ENCODE measurements at places on chromosomes 2 and 18.

- no peak for DNase-seq
Observed at GRCh38 chr2:46384457-46384815, 87.2 kb downstream of the EPAS1 start.

GRCh38 chr18:22385718-22386117, 32.0 kb downstream of the CTAGE1 start:
- no peak for DNase-seq

DNA sequence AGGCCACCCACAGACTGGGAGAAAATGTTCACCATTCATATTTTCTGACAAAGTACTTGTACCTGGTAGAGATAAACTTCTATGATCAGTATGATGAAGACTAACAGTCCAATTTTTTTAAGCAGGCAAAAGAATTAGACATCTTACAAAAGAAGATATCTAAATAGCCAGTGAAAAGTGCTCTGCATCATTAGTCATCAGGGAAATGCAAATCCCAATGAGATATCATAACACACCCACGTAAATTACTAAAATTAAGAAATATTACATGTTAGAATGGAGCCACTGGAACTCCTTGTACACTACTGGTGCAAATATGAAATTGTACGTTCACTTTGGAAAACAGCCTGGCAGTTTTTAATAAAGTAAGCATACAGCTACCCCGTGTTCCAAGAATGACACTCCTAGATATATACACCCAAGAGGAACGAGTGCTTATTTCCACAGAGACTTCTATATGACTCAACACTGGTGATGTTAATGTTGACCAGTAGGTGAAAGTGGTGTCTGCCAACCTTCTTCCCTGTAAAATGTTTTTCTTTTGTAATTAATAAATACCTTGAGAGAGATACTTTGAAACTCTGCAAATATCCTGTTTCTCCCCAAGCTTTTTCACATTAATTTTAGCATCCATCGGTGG, 80.3 kb downstream of the NPAS2 start:
- no peak for DNase-seq

- no peak for DNase-seq
Observed at GRCh38 chr2:216283038-216283900, 89.0 kb downstream of the MARCHF4 start.

DNA sequence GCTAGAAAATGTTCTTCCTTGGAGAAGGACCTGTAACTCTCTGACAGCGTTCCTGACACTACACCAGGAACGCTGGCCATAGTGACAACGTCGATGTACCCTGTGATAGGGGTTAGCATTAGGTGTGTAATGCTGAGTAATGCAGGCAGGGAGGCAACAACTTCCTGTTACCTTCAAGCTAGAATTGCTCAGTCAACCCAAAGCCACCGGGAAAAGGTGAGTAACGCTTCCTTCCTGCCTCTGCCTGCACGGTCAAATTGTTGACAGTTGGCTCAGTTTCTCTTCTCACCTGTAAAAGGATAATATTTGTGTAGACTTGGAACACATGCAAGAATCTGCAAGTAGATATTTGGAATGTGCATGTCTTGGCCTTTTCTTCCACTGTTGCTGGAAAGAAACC, 12.7 kb downstream of the FAM110C start:
- no peak for DNase-seq

DNA sequence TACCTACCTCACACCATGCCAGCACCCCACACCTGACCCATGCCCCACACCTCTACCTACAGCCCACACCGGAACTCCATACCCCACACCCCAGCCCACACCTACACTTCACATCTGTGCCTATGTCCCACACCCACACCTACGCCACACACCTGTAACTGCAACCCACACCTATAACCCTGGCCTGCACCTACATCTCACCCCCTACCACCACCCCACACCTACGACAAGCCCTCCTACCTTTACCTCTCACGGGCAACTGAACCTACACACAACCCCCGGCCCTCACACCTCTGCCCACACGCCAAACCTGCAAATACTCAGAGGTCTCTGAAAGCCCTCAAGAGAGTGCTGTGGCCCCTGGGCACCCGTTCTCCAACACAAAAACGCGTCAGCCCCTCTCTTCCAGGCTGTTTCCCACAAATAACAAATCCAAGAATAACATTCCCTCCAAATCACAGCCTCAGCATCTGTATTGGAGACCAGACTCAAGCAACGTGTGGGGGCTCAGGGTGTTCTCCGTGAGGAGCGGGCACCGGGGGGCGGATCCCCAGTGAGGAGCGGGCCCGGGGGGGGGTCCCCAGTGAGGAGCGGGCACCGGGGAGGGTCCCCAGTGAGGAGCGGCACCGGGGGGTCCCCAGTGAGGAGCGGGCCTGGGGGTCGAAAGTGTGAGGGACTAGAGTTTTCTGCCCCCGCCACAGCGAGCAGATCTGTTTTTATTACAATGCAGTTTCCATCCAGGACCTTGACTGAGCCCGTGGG, 33.4 kb downstream of the SLC66A2 start:
- DNase-seq, result no peak

DNA sequence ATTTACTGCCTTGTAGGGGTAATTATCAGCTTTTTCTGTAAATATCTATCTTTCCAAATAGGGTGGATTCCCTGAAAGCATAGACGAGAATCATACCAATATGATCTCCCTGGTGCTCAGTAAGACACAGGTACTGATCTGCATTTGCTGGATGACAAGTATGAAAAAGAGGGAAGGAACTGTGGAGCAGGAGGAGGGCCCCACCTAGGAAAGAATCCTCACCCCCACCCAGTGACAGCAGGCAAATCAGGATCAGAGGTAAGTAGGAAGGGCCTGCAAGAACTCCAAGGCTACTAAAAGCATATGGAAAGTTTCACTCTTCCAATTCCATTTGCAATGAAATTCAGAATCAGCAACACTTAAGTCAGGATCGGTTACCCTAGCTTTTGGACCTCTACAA, 42.3 kb downstream of the METTL8 start:
- DNase-seq, result no peak

GRCh38 chr2:119338826-119339561, 27.6 kb downstream of the C2orf76 start:
- peak; percentile 45 for DNase-seq

- no peak for DNase-seq
Observed at GRCh38 chr18:64199581-64199980, 50.7 kb upstream of the LINC00305 start.

- DNase-seq, result no peak
Observed at GRCh38 chr2:171149171-171149938, 11.3 kb downstream of the TLK1 start.

DNA sequence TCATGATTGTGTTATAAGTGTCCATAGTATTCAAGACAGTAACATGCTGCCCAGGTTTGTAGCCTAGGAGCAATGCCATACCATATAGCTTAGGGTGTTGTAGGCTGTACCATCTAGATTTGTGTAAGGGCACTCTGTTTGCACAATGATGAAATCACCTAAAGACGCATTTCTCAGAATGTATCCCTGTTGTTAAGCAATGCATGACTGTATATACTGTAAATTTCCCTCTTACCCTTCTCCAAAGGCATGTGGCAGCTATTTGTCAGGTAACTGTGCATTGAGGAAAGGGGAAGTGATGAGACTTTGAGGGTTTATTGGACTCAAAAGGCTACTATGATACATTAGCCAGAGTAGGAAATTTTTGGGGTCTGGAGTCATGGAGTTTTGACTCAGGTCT, 180.8 kb downstream of the VAPA start:
- no peak for DNase-seq

- no peak for DNase-seq
Observed at GRCh38 chr18:12052866-12053265, 40.8 kb upstream of the ANKRD62 start.

DNA sequence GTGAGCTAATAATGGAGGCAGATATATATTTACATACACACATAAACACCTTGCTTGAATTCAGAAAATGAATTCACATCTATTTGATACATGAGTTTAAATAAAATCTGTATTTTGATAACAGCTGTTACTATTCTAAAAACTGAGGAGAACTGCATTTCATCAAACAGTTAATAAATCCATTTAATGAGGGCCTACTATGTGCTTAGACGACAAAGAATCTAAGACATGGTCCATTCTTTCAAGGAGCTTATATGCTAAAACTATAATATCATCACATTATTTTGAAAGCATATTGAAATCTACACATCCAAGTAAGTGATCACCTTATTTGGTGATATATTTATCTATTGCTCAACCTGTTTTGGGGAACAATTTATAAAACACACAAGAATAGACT, 90.8 kb upstream of the ZFP36L2 start:
- no peak for DNase-seq

- DNase-seq, result no peak
Observed at GRCh38 chr2:213216461-213216860, 65.0 kb upstream of the IKZF2 start.

DNA sequence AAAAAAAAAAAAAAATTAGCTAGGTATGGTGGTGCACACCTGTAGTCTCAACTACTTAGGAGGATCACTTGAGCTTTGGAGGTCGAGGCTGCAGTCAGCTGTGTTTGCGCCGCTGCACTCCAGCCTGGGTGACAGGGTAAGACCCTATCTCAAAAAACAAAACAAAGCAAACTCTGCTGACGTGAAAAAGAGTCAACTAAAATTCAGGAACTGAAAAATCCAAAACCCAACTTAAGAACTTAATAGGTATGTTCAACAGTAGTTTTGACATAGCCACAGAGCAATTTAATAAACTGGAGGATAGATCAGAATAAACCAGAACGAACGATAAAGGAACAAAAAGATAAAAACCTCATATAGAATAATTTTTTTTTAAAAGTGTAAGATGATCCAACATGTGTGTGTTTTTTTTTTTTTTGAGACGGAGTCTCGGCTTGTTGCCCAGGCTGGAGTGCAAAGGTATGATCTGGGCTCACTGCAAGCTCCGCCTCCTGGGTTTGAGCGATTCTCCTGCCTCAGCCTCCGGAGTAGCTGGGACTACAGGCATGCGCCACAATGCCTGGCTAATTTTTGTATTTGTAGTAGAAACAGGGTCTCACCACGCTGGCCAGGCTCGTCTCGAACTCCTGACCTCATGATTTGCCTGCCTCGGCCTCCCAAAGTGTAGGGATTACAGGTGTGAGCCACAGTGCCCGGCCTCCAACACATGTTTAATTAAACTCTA, 4.3 kb upstream of the ZNF236 start:
- DNase-seq, result no peak

GRCh38 chr18:63439334-63439733, 17.1 kb upstream of the VPS4B start:
- peak; percentile 25 for DNase-seq

DNA sequence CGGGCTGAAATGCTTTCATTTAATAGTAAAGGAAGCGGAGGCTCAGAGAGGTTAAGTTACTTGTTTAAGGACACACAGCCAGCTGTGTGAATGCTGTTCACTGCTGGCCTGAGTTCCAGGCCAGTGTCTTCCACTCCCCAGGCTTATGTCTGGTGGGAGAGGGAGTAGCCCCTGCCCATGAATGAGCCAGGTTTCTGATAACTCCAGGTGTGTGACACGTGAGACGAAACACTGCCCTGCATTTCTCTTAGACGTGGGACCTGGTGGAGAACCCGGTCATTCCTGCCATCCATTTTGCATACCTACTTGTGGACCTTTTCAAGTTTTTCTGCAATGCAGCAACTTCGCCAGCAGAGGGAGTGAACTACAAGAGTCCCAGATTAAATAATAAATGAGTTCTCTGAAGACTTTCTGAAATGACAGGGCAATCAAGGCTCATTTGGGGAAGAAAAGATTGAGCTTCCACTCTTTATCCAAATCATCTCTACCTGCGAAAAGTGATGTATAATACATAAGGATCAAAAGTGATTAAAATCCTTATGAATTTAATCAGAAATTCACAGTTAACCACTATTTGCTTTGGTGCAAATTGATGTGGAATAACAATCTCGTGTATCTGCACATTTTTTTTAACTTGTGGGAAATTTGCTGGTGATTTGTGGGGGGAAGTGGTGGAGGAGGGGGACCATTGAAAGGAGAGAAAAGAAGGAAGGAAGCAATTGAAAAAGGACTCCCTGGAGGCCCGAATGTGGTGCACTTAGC, 79.4 kb upstream of the ASB18 start:
- no peak for DNase-seq

DNA sequence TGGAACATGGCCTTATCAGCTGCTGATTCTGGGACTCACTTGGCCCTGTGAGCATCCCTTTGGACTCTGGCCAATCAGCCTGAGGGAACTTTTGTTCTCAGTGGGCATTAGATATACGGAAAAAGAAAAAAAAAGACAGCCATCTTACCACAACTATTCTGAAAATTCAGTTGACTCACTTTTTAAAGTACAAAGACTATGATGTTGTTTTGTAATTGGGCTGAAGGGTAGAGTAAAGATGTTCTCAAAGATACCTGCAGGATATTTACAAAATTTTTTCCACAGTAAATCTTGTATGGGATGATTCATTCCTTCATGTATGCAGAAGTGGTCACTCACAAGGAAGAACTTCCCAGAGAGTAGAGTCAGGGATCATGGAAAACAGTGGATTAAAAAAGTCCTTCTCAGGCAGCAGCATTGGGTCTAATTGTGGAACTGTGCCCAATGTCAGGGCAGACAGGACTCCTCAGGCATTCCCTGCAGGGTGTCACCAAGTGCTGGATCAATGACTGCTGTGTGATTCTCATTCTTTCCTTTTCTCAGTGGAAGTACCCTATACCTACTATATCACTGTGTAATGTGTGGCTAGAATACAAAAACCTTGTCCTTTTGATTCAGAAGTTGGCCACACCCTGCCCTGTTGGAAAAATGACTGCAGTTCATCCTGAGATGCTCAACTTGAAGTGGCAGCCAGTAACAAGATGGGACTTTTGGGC, 35.4 kb downstream of the SULT1C4 start:
- no peak for DNase-seq

GRCh38 chr18:32937066-32937465, 164.2 kb upstream of the KLHL14 start:
- no peak for DNase-seq

DNA sequence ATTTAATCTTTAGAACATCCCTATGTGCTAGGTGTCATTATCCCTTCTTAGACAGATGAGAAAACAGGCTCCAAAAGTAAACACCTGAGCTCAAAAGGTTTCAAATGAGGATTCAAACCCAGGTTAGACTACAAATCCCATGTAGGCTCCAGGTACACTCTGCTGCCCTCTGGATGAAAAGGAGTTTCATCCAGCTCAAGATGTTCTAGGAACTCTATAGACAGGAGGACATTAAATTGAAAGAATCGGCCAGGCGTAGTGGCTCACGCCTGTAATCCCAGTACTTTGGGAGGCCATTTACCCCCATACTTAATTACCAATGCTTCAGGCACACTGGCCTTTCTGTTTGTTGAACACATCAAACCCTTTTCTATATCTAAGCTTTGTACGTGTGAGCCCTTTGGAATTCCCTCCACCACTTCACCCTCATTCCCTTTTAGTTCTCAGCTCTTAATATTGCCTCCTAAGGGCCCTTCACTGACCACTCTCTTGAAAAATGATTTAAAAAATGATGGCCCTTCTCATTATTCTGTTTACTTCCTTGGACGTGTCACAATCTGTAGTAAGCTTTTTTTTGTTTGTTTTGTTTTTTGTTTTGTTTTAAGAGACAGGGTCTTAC, 10.7 kb downstream of the SLC25A12 start:
- DNase-seq, result no peak

DNA sequence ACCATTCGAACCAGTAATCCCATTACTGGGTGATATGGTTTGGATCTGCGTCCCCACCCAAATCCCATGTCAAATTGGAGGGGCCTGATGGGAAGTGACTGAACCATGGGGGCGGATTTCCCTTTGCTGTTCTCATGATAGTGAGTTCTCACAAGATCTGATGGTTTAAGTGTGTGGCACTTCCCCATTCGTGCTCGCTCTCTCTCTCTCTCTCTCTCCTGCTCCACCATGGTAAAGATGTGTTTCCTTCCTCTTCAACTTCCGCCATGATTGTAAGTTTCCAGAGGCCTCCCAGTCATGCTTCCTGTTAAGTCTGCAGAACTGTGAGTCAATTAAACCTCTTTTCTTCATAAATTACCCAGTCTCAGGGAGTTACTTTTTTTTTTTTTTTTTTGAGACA, 62.6 kb downstream of the NBAS start:
- DNase-seq, result no peak

Data from central memory CD8-positive, alpha-beta T cell (primary cell).